ENCODE measurements at places on chromosomes 7 and 10.

- DNase-seq, result no peak
Measured at GRCh38 chr10:76840802-76841201, 796.8 kb downstream of the KCNMA1 start.

GRCh38 chr10:92103376-92104090 is 180.0 kb downstream of the BTAF1 start:
- DNase-seq, result no peak

- DNase-seq, result no peak
Measured at GRCh38 chr10:25530306-25530705, 355.5 kb downstream of the GPR158 start.

- no peak for DNase-seq
Measured at GRCh38 chr10:126259760-126260479, 128.4 kb downstream of the ADAM12 start.

DNA sequence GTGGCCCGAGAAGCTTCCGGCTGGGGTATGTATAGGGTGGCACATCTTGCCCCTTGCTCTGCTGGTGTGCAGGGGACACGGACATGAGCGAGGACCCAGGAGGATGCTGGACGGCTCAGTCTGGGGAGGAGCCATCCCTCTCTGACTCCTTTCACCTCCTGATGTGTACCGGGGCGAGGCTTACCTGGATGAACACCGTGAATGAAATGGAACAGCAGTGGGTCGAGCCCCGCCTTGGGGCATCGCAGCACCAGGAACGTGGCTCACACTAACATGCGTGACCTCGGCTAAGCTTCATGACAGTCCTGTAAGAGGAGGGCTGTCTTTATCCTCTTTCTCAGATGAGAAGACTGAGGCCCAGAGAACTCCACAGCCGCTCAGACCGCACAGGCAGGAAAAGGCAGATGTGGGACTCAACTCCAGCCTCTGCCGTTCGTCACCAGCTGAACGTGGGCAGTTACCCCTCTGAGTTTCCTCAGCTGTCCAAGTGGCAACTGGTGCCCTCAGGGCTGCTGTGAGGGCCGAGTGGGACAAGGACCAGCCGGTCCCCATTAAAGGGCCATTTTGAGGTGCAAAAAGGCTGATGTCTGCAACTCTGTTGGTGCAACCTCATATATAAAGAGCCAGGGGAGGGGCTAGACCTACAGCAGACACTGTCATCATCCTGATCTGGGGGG is 54.5 kb downstream of the INSIG1 start:
- no peak for DNase-seq

DNA sequence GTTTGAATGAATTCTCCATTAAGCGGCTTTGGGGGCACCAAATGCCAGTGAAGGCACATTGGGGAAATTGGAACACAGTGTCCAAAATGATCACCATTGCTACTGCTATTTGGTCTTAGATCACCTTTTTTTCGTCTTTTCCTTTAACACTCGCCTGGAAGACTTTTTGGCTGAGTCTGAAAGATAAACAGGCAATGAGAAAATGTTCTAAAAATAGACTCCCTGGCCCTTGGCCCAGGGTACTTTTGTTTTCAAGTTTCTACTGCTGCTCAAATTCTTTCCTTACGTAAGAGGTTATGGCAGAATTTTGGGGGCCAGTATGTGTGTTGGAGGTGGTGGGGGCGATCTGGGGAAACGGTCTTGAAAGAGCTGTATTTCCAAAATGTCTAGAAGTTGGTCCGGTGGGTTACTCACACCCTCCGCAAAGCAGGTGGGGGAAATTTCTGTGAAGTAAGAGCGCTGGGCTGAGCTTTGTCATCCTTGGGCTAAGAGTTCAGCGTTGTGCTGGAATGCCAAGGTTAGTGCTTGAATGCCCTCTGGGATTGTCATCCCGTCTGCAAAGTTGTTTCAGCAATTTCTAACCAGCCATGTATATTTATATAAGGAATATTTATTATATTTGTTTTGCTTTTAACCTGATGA is 1.3 kb upstream of the ITPRIP start:
- DNase-seq, result no peak

- no peak for DNase-seq
Measured at GRCh38 chr7:5702876-5703571, 78.4 kb downstream of the RNF216 start.

- DNase-seq, result no peak
Measured at GRCh38 chr10:63376560-63377304, 89.0 kb downstream of the JMJD1C start.

GRCh38 chr7:101171442-101171837 is 6.1 kb upstream of the VGF start:
- no peak for DNase-seq

DNA sequence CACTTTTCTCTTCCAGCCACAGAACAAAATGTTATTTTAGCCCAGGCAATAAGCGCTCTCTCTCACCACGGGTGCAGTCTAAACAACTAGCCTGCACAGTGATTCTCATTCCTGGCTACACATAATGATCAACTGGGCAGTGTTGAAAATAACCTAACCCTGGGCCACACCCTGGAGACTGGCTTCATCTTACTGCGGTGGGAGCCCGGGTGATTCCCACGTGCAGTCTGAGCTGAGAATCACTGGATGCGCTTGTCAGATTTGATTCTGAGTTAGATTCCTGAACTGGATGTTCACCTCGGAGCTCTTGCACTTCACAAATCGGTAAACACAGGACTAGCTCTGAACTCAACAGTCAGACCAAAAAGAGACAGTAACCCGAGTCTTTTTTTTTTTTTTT is 14.9 kb downstream of the ZC3HAV1 start:
- DNase-seq, result peak; percentile 41

DNA sequence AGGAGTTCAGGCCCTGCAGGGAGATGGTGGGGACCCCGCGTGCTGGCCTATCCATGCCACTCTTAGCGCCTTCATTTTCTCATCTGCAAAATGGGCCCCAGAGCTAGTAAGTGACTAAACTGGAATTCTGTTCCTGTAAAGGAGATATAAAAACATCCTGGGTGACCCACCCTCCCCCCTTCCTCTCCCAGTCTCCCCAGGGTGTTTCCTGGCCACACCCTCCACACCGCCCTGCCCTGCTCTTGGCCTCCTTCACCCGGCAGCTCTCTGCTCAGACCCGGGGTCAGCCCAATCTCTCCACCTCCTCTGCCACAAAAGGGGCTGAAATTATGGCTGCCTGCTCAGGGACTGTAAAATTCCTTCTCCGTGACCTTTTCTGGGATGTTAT is 70.7 kb downstream of the C10orf105 start:
- DNase-seq, result no peak

- no peak for DNase-seq
Measured at GRCh38 chr7:16095171-16095950, 326.0 kb downstream of the CRPPA start.

DNA sequence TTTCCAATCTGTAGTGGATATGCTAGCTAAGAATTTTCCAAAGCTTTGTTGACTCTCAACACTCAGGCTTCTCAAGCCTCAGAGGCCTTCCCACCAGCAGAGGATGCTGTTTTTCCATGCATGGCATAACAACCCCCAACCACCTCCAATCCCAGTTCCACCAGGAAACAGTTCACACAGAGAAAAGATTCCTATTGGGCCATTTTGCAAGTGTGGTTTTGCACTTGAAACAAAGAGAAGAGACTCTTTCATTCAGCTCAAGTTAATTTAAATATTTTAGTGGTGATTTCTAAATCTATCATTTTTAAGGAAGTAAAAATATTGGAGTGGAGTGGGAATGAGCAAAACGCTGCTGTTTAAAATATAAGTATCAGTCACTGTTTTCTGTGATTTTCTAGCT is 105.6 kb upstream of the COL1A2 start:
- peak; percentile 5 for DNase-seq

DNA sequence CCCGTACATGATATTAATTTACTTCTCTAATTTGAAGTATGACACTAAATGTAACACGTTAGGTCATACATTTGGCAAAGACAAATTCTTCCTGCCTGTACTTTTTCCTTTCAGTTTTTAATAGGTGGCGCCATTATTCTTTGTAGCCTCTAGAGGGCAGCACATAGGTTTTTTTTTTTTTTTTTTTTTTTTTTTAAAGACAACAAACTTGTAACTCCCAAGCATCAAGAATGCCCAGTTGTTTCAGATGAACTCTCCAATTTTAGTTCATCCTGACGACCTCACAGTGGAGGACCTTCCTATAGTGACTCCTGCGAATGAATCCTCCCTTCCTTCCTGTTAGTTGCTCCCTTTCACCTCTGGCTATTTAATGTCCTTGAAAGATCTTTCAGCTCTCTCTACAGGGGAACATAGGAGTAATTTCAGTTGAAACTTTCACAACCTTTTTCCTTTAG is 139.3 kb upstream of the HDAC9 start:
- no peak for DNase-seq

GRCh38 chr10:124160176-124160575 is 66.8 kb upstream of the CHST15 start:
- no peak for DNase-seq

DNA sequence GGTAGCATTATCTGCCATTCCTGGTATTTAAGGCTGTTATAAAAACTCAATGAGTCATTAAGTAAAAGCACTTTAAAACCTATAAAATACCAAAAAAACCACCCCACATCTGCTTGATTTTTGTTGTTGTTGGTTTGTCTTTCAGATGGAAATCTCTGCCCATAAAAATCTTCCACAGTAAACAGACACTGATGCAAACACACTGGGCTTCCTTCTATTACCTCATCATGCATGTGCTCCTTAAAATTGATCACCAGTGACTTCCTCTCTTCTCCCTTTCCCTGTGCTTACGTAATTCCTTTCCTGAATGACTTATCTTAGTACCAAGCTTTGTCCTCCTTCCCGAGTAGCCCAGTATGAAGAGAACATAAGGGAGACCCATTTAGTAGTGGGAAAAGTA is 167.2 kb downstream of the EVX1 start:
- no peak for DNase-seq

DNA sequence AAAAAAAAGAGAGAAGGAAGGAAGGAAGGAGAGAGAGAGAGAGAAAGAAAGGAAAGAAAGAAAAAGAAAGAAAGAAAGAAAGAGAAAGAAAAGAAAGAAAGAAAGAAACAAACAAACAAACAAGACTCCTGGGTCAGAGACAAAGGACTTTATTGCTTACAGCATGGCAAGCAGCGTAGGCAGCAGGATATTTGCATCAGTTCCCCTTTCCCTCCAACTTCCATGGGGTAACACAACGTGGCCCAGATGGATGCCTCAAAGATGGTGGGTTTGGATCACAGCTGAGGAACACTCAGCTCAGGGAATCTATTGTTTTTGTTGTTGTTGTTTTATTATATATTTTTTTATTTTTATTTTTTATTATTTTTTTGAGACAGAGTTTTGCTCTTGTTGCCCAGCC is 128.5 kb upstream of the VKORC1L1 start:
- DNase-seq, result no peak

- peak; percentile 80 for DNase-seq
Measured at GRCh38 chr10:119079599-119080520, 757 bp downstream of the EIF3A start.

DNA sequence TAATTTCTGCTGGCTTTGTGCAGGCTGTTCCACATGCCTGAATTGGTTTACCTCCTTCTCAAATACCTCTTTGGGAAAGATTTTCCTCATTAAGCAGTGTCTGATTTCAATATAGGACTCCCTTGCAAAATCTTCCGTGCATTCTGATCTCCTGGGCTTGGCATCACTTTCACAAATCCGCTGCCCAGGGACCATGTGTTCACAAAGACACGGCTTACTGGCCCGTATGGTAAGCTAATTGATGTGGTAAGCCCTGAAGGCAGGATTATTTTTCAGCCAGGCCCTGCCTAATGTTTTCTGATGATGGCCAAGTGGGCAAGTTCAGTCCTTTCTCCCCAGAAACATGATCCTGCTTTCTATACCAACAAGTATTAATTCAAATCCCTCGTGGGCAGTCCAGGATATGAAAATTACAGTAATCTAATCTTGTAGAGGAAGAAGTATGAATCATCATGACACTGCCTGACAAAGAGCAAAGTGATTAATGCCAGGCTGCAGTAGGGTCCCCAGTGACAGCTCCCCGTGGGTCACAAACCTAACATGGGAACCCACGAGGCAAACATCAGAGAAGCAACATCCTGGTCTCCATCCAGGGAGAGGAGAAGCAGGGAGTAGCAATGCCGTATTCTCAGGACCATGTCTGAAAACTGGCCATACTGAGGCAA is 11.6 kb upstream of the SVIL start:
- peak; percentile 44 for DNase-seq

GRCh38 chr7:154767821-154768415 is 235.0 kb downstream of the PAXIP1 start:
- DNase-seq, result no peak

- DNase-seq, result no peak
Measured at GRCh38 chr7:99002148-99002826, 124.0 kb downstream of the TRRAP start.

GRCh38 chr7:77185866-77186265 is 13.8 kb downstream of the FGL2 start:
- DNase-seq, result no peak

- DNase-seq, result peak; percentile 79
Measured at GRCh38 chr7:100694098-100694745, at the start of gene GIGYF1. Gene GIGYF1 (minus strand): TSS chr7:100694250. CDS start chr7:100688238, 6,012 bp downstream.

DNA sequence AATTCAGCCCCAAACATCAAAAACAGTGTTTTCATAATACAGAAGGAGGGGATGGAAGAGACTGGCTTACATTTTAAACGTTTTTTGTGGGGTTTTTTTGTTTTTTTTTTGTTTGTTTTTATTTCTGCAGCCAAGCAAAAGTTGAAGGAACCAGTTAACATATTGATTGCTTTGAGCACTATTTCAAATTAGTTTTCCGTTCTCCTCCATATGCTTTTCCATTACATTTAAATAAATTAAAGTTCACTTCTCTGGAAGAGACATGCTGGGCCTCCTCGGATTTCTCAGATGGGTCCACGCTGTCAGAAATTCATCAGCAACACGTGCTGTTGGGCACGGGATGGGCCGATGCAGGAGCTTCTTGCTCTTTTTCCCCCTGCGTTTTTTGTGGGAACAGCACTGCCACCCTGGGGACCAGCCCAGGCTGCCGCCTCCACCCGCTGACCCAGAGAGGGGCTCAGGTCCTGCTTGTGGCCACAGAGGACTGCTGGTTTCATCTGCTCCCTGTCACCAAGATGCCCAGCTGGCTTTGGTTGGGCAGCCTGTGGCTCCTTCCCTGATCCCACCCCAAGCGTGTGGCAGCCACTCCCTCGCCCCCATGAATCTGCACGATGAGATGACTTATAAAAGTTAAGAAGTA is 67.7 kb upstream of the CHST15 start:
- no peak for DNase-seq

DNA sequence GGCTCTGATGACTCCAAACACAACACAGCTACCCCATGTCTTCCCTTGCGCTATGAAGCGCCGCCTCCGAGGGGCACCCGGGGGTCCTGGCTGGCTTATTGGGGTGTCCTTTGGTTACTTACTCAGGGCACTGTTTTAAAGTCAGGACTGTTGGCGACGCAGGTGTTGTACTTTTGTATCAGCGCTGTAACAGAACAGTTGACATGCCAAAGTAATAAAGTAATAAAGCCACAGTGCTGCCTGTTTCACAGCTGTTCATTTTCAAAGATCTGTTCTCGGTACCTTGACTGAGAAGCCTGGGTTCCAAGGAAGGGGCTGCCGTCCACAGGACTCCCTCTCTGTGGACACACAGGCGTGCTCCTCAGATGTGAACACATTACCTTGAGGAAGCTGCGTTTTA is 64.1 kb downstream of the WDR37 start:
- no peak for DNase-seq
